ENCODE measurements at places on chromosomes 13 and 19. TPM values are rescaled to one million over a fixed set of nuclear protein-coding genes. Genes with fewer than 3 reads are reported as not detected.

ERF gene
- 34.0 TPM for total RNA-seq

FFAR3 gene
- not detected for total RNA-seq

SPIB gene
- not detected for total RNA-seq

EML2 gene
- total RNA-seq: 12.5 TPM

B3GLCT gene
- total RNA-seq: 7.0 TPM

IGLON5 gene
- total RNA-seq: not detected

ZNF701 gene
- total RNA-seq: 12.9 TPM

RAB3A gene
- 1.2 TPM for total RNA-seq

ITGBL1 gene
- 52.2 TPM for total RNA-seq

YJEFN3 gene
- total RNA-seq: under 0.01 TPM

KCNN1 gene
- not detected for total RNA-seq

FFAR2 gene
- not detected for total RNA-seq

NLRP5 gene
- not detected for total RNA-seq

CGB2 gene
- not detected for total RNA-seq

B3GNT8 gene
- total RNA-seq: 1.1 TPM

CABP5 gene
- not detected for total RNA-seq

PCP2 gene
- not detected for total RNA-seq

PTPRH gene
- total RNA-seq: 11.4 TPM

DCT gene
- total RNA-seq: not detected

WDR18 gene
- 80.9 TPM for total RNA-seq

ZNF382 gene
- total RNA-seq: 2.7 TPM

PDE4C gene
- not detected for total RNA-seq

CALR gene
- 1,968 TPM for total RNA-seq

ETV2 gene
- 0.37 TPM for total RNA-seq

MEGF8 gene
- 18.4 TPM for total RNA-seq

RYR1 gene
- not detected for total RNA-seq

FLT3 gene
- not detected for total RNA-seq

MIA gene
- total RNA-seq: not detected

MAB21L1 gene
- total RNA-seq: 1.4 TPM

NKPD1 gene
- 0.39 TPM for total RNA-seq

PNMA8C gene
- not detected for total RNA-seq

RDH8 gene
- total RNA-seq: 0.39 TPM

THSD8 gene
- total RNA-seq: not detected

SYDE1 gene
- 30.1 TPM for total RNA-seq

WDR83 gene
- 6.3 TPM for total RNA-seq

C19orf67 gene
- total RNA-seq: not detected

KLK11 gene
- not detected for total RNA-seq

TPP2 gene
- total RNA-seq: 49.6 TPM

CNOT3 gene
- total RNA-seq: 7.3 TPM

PRKCG gene
- total RNA-seq: not detected
